ENCODE measurements at places on chromosomes 12 and 14. TPM values are rescaled to one million over a fixed set of nuclear protein-coding genes. Genes with fewer than 3 reads are reported as not detected.

The BBS10 gene
- total RNA-seq: 9.0 TPM

The OR4E2 gene
- total RNA-seq: 0.19 TPM

The CCND2 gene
- total RNA-seq: 21.3 TPM

The CCDC175 gene
- 9.8 TPM for total RNA-seq

The PPP1R36 gene
- 38.5 TPM for total RNA-seq

The NRIP2 gene
- total RNA-seq: 2.6 TPM

The IFT43 gene
- total RNA-seq: 55.1 TPM

The SCAF11 gene
- total RNA-seq: 168 TPM

The HOXC4 gene
- total RNA-seq: 3.1 TPM

The RAB15 gene
- 1.9 TPM for total RNA-seq

The SLC6A15 gene
- total RNA-seq: 1.7 TPM

The GALNT16 gene
- total RNA-seq: 6.3 TPM

The HOXC9 gene
- total RNA-seq: 7.8 TPM

The SLC6A12 gene
- total RNA-seq: 3.8 TPM

The FAM90A1 gene
- total RNA-seq: 1.5 TPM

The RNF212B gene
- total RNA-seq: 23.2 TPM

The RERG gene
- total RNA-seq: 14.9 TPM

The ACRBP gene
- total RNA-seq: 172 TPM

The PTCSC3 gene
- not detected for total RNA-seq

The FGF23 gene
- total RNA-seq: not detected

Measured in testis (tissue), 5 donors.